ENCODE measurements at places on chromosomes 13 and 19.

DNA sequence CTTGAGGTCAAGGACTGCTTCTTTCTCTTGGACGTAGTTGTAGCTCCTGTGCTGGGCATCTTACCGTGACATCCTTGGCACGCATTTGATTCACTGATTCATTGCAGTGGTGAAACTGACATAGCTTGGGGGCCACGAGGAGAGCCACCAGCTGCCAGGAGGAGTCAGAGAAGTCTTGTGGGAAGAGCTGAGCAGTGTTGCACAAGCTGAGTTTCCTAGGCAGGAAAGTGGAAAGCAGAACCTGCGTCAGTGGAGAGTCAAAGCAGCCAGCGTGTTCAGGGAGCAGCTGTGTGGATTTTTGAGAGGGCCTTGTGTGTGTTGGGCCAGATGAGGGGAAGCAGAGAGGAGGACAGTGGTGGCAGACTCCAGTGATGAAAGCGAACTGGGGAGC, 5.3 kb upstream of the GPR183 start:
- no peak for DNase-seq

- peak; percentile 67 for DNase-seq
Observed at GRCh38 chr13:24220086-24220703, 59.7 kb downstream of the SPATA13 start.

- DNase-seq, result no peak
Observed at GRCh38 chr19:13281567-13282291, 131.5 kb downstream of the IER2 start.

DNA sequence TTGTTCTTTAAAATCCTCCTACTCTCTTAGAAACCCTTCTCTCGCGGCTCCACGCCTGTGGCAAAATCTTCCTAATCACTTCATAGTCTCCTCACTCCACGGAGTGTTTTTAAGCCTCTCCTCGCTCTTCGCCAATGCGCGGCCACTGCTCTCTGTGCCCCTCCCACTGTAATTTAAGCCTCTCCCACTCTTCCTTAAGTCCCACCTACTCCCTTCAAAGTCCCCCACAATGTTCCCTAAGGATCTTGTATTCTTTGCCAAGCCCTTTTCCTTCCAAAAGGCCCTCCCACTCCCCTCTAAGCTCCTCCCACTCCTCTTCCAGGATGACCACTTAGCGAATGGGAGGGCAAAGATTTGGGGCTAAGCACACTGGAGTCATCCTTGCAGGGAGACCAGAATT, 1.3 kb downstream of the FIZ1 start:
- DNase-seq, result no peak

DNA sequence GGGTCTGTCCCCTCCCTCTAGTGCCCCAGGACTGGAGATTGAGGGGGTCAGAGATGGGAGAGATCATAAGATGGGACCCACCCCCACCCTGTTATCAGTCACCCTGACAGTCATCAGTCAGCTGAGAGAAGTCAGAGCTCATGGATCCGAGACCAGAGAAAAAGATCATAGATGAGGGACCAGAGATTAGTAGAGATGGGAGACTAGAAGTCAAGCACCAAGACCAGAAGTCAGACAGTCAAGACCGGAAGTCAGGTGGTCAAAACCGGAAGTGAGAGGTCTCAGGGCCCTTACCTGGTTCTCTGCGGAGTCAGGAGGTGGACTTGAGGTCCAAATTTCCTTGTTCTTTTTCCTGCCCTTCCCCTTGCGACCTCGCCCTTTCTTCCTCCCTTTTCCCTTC, 7.0 kb downstream of the COL5A3 start:
- DNase-seq, result no peak

- DNase-seq, result no peak
Observed at GRCh38 chr13:61156753-61157152, 258.9 kb downstream of the PCDH20 start.
